WTC11 (cell line): ENCODE measurements at places on chromosomes 12 and 14. TPM values are rescaled to one million over a fixed set of nuclear protein-coding genes. Genes with fewer than 3 reads are reported as not detected.

The ACVRL1 gene
- total RNA-seq: 0.64 to 1.5 TPM (median 0.98 TPM) in 3 replicates

- no peak overlapping the region for H3K4me3 ChIP-seq
- no peak for DNase-seq
- no peak overlapping the region for H3K27ac ChIP-seq
- H3K36me3 ChIP-seq: peaks cover 40% of the 10 kb centered on the region
- peaks cover 19% of the 10 kb centered on the region for H3K4me1 ChIP-seq
Measured at GRCh38 chr12:94811611-94812010, 161.3 kb upstream of the TMCC3 start.

The SLC17A8 gene
- total RNA-seq: 0.05 to 0.26 TPM in 2 of 3 replicates, not detected in the other

The FGF23 gene
- 0.24 to 0.82 TPM (median 0.60 TPM) in 3 replicates for total RNA-seq

DNA sequence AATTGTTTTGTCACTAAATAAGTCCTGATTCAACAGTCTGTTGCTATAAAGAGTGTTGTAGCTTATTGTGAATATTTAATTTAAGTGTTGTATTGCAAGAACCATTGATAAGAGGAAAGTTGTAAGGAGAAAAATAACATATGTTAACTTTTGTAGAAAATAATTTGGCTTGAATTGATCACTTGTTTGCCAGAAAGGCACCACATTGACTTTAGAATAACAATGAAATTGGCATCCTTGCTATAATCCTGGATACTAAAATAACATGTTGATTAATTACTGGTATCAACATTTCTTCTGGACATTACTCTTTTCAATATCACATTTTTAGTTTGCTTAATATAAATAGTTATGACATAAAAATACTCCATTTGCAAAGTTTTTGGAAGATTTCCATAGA lies 159.0 kb downstream of the MGAT4C start:
- no peaks in the 10 kb centered on the region for H3K27me3 ChIP-seq
- peaks cover 30% of the 10 kb centered on the region for H3K4me1 ChIP-seq
- no peaks in the 10 kb centered on the region for H3K36me3 ChIP-seq
- no peak overlapping the region for H3K27ac ChIP-seq
- DNase-seq: no peak
- H3K4me3 ChIP-seq: no peak overlapping the region

GRCh38 chr12:10540776-10541205 lies 35.1 kb downstream of the EIF2S3B start:
- no peak overlapping the region for H3K4me3 ChIP-seq
- H3K27ac ChIP-seq: no peak overlapping the region
- DNase-seq: no peak

- peaks cover 43% of the 10 kb centered on the region for H3K4me1 ChIP-seq
- H3K27ac ChIP-seq: peak overlapping the region; percentile 100
- H3K4me3 ChIP-seq: peak overlapping the region; percentile 99
- DNase-seq: no peak
Measured at GRCh38 chr14:61761557-61761956, 663 bp upstream of the SNAPC1 start.

- no peaks in the 10 kb centered on the region for H3K4me1 ChIP-seq
- peaks cover 3% of the 10 kb centered on the region; the same call in 1 of the 2 replicates for H3K27me3 ChIP-seq
- H3K36me3 ChIP-seq: peaks cover 27% of the 10 kb centered on the region
- H3K4me3 ChIP-seq: no peak overlapping the region
Measured at GRCh38 chr14:80117876-80118275, 93.4 kb downstream of the DIO2 start.
